WTC11 (cell line): ENCODE measurements at places on chromosomes 6 and 20. TPM values are rescaled to one million over a fixed set of nuclear protein-coding genes. Genes with fewer than 3 reads are reported as not detected.
A peak's percentile ranks its signal among the peaks of the same experiment; 100 is the strongest.

The KIAA1755 gene
- 0.16 to 0.50 TPM (median 0.27 TPM) in 3 replicates for total RNA-seq

The CEP57L1 gene
- 12.2 to 13.3 TPM (median 13.1 TPM) in 3 replicates for total RNA-seq

- no peak overlapping the region for H3K27ac ChIP-seq
- H3K36me3 ChIP-seq = no peaks in the 10 kb centered on the region
- H3K4me1 ChIP-seq = no peaks in the 10 kb centered on the region
- H3K4me3 ChIP-seq = no peak overlapping the region
- DNase-seq = no peak
Measured at GRCh38 chr6:36566418-36566905, 19.2 kb upstream of the STK38 start.

DNA sequence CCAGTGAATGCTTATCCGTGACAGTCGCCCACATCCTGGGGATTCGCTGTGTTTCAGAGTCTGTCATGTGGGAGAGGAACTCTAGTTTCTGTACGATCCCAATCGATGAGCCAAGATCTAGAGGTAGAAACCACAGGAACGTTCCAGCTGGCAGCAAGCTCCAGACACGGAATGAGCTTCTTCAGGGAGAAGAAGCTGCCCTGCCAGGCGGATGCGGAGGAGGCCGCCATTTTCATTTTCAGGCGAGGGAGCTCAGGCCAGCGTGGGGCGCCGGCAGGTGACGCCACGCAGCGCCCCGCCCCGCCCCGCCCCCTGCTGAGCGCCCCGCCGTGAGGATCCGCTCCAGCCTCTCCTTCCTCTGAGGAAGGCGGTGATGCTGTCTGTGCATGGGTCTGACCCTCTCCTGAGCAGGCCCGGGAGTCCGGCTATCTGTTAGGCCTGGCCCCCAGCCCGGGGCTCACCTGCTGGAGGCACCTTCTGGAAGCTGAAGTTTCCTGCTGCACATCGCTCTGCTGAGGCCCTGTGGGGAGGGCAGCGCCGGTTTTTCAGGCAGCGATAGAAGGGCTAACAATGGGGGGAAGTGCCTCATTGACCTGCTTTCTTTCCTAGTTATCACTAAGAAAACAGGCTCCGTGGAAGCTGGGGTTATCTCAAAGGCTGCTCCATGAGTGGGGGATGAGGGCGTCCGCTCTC, 147.5 kb downstream of the ERMARD start:
- no peaks in the 10 kb centered on the region for H3K4me1 ChIP-seq
- peaks cover 3% of the 10 kb centered on the region; the same call in 1 of the 2 replicates for H3K36me3 ChIP-seq
- H3K27ac ChIP-seq = no peak overlapping the region
- H3K4me3 ChIP-seq = no peak overlapping the region
- DNase-seq = no peak

DNA sequence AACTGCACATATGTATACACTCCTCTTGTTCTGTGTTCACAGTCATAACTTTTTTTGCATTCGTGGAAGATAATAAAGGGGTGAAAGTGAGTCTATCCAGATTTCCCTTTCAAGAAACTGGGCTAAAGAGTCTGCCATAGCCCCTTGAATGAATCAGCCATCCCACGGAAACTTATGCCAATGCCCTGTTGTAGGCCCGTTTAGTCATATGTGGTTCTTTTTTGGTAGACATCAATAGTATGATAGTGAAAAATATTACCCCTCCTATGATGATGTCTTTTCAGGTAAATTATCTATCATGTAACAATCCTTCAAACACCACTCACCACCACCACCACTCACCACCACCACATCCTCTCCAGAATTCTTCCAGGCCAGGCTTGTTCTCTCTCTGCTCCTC, 99.9 kb upstream of the MYLIP start:
- no peak overlapping the region for H3K27ac ChIP-seq
- peaks cover 9% of the 10 kb centered on the region for H3K27me3 ChIP-seq
- DNase-seq = no peak
- H3K4me3 ChIP-seq = no peak overlapping the region

GRCh38 chr6:142802124-142802523, 142.9 kb downstream of the HIVEP2 start:
- 0 out of 2 replicates have a peak overlapping the region, but pooled peaks have one; percentile 73 for H3K27ac ChIP-seq
- no peak overlapping the region for H3K4me3 ChIP-seq
- no peaks in the 10 kb centered on the region for H3K27me3 ChIP-seq
- no peak for DNase-seq
- no peaks in the 10 kb centered on the region for H3K36me3 ChIP-seq

DNA sequence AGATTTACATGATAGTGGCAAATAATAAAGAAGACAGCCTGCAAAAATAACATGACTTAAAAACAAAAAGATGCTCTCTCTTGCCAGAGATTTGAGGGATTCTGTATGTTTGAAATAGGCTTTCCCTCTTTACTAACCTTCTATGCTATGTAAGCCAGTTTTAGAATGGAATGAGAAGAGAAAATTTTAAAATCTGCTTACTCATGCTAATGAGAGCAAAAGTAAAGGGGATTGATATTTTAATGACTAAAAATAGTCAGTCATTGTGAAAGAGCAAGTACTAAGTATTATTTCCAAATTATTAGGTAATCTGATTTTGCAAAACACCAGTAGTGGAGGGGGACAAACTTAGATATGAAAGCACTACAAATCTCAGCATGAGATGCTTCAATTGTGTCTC, 563.3 kb upstream of the ADGRB3 start:
- H3K36me3 ChIP-seq = no peaks in the 10 kb centered on the region
- no peak for DNase-seq
- H3K4me3 ChIP-seq = no peak overlapping the region
- peak overlapping the region; percentile 58; the same call in 1 of the 2 replicates for H3K27ac ChIP-seq

DNA sequence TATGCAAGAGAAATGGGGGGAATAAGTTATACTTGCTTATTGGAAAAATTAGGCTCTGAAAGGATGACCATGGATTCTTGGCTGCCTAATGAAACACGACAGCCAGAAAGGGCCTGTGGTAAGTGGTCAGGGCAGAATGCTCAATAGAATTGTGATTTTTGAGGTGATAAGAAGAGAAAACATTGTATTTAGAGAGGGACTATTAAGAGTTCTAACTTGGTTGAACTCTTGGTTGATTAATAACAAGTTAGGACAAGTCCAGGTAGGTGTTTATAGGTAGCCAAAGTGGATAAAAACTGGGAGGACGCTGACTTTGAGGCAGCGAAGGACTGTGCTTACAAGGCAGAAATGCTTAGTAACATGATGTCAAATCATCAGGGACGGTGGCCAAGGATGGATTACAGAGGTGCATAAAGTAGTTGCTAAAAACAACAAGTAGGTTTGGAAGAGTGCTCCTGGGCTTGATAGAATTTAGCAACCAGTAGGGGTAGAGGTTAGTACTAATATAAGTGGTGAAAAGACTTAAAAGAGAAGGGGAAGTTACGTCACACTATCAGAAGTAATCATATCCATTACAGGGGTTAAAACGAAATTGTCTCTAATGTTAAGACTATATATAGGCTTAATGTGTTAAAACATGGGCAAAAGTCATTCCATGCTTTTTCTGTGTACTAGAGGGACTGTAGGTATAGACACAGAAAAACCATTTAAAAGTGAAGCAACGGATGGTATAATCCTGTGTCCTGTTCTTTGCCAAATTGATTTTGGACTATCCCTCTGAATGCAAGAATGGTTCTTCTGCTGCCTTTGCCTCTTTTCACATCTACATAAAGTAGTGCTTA, 98.6 kb downstream of the EYA4 start:
- peaks cover 2% of the 10 kb centered on the region for H3K4me1 ChIP-seq
- H3K4me3 ChIP-seq = no peak overlapping the region
- no peaks in the 10 kb centered on the region for H3K36me3 ChIP-seq
- DNase-seq = no peak

- no peak for DNase-seq
- no peak overlapping the region for H3K4me3 ChIP-seq
- H3K4me1 ChIP-seq = peaks cover 15% of the 10 kb centered on the region
- no peaks in the 10 kb centered on the region for H3K36me3 ChIP-seq
- no peak overlapping the region for H3K27ac ChIP-seq
- H3K27me3 ChIP-seq = no peaks in the 10 kb centered on the region; the same call in 1 of the 2 replicates
Measured at GRCh38 chr20:37600486-37600885, 72.8 kb upstream of the BLCAP start.

DNA sequence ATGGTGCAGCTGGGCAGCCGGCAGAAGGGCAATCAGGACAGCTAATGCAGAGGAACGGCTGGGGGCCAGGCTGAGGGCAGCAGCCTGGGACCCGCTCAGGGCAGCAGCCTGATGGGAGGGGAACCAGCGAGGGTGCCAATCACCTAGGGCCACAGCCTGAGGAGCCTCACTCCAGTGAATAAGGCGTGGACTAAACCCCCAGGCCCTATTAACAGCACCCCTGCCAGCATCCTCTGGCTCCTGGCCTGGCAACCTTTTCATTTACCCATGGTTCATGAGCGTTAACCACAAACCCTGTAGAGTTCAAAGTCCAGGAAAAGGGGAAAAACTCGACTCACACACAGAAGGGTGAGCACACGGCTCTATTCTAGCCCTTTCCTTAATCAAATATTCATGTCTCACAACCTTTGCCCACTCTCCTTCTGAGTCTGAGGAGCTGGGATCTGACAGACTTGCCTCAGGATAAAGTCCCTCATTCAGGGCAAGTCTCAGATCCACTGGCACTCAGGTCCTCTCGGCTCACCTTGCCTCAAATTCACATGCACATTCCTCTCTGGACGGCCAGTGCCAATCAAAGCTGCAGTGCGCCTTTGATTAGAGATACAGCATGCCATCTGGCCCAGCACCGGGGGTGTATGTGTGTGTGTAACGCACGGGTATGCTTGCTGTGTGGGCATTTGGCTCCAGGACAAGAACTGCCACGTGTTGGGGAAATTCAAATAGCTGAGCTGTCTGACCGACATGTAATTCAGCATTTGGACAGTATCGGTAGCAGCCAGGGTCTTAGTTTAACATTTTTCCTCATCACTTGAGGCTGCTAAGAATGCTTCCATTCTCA, 86.9 kb upstream of the TRAF3IP2 start:
- H3K4me1 ChIP-seq = no peaks in the 10 kb centered on the region
- H3K4me3 ChIP-seq = no peak overlapping the region
- 0 out of 2 replicates have a peak overlapping the region, but pooled peaks have one; percentile 15 for H3K27ac ChIP-seq
- H3K27me3 ChIP-seq = no peaks in the 10 kb centered on the region
- no peak for DNase-seq

DNA sequence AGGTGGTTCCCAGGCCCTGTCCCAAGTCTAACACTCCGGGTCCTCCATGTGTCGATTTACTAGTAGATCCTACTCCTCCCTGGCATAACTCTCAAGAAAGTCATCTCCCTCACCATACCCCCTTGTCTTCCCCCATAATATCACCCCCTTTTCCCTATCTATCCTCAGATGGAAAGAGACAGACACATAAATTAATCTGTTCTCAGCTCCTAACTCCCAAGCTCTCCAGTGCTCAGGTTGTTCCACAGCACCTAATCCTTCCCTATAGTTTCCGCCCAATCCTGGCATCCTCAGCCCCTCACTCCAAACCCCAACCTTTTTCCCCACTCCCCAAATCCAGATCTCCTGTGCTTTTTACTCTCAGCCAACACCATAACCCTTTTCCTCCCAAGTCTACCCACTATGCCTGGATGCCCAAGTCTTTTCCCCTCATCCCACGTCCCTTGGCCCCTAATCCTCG, 808 bp downstream of the ILRUN start:
- H3K4me1 ChIP-seq = peaks cover 24% of the 10 kb centered on the region
- H3K27ac ChIP-seq = peak overlapping the region; percentile 10; the same call in 1 of the 2 replicates
- peak overlapping the region; percentile 97 for H3K4me3 ChIP-seq
- H3K36me3 ChIP-seq = no peaks in the 10 kb centered on the region
- no peak for DNase-seq
